ENCODE measurements at places on chromosomes 2 and 18. TPM values are rescaled to one million over a fixed set of nuclear protein-coding genes. Genes with fewer than 3 reads are reported as not detected.

SERPINB12 gene
- not detected for total RNA-seq

HDLBP gene
- 1,015 TPM for total RNA-seq

FAP gene
- 274 TPM for total RNA-seq

GALR1 gene
- not detected for total RNA-seq

RBKS gene
- 2.3 TPM for total RNA-seq

ALLC gene
- total RNA-seq = under 0.01 TPM

NEU2 gene
- total RNA-seq = not detected

MOGAT1 gene
- not detected for total RNA-seq

C2orf92 gene
- total RNA-seq = 4.2 TPM

SOCS6 gene
- total RNA-seq = 33.3 TPM

ACADL gene
- total RNA-seq = not detected

REEP1 gene
- under 0.01 TPM for total RNA-seq

FKBP1B gene
- 8.2 TPM for total RNA-seq

TBR1 gene
- total RNA-seq = not detected

TUBA3E gene
- total RNA-seq = not detected

PLEKHH2 gene
- 11.6 TPM for total RNA-seq

FEV gene
- total RNA-seq = not detected

IL18RAP gene
- not detected for total RNA-seq

INHA gene
- total RNA-seq = not detected

BOLL gene
- total RNA-seq = not detected

HOXD8 gene
- total RNA-seq = 0.85 TPM

UGT1A3 gene
- total RNA-seq = not detected

ABCA12 gene
- total RNA-seq = under 0.01 TPM

NDUFV2 gene
- 137 TPM for total RNA-seq

SERPINB4 gene
- not detected for total RNA-seq

SLC38A11 gene
- total RNA-seq = 0.28 TPM

TTL gene
- 56.2 TPM for total RNA-seq

SETBP1 gene
- total RNA-seq = 1.3 TPM

KCTD1 gene
- 9.0 TPM for total RNA-seq

CELF4 gene
- not detected for total RNA-seq

GYPC gene
- total RNA-seq = 63.7 TPM

SP5 gene
- not detected for total RNA-seq

CRYBA2 gene
- not detected for total RNA-seq

CYP27A1 gene
- 0.58 TPM for total RNA-seq

FBXO41 gene
- total RNA-seq = 0.38 TPM

FSHR gene
- not detected for total RNA-seq

RGPD4 gene
- total RNA-seq = under 0.01 TPM

LRRC30 gene
- total RNA-seq = not detected

AGXT gene
- not detected for total RNA-seq

DOK6 gene
- total RNA-seq = 0.77 TPM

AKAIN1 gene
- not detected for total RNA-seq

PROC gene
- total RNA-seq = under 0.01 TPM

FAM124B gene
- 0.38 TPM for total RNA-seq

CYS1 gene
- total RNA-seq = 0.58 TPM

BMP10 gene
- total RNA-seq = not detected

SAG gene
- not detected for total RNA-seq
